ENCODE measurements at places on chromosomes 5 and 9.

DNA sequence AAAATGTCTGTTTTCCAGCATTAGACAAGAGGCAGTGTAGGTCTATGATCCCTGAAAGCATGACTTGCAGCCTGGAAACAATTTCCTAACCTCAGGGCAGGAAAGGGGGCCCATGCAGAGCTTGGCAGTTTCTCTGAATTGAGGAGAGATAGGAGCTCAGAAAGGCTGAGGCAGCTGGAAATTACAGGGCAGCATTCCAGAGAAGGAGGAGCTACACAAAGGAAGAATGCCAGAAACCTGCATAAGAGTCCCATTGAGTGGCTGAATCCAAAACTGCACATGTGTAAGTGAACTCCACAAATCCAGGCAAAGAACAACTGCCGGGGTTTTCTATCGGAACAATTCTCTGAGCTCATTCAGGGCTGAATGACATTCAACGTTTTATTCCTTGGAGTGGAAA, 346.8 kb downstream of the PIK3R1 start:
- no peak for DNase-seq

DNA sequence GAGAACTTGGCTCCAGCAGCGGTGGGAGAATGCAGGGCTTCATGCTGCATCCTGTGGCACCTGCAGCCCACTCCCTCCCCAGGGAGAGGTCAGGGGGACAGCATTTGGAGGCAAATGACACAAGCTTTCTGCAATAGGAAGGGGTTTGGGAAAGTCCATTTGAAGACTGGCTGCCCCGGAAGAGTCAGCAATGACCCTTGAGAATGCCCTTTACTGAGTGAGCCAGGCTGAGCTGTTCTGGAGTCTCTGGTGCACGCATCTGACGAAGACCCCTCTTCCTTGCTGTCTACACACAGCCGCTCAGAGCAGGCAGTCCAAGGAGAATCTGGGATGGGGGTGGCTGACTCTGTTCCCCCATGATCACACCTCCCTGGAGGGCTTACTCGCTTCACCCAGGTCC, 5.5 kb upstream of the NXNL2 start:
- no peak for DNase-seq

DNA sequence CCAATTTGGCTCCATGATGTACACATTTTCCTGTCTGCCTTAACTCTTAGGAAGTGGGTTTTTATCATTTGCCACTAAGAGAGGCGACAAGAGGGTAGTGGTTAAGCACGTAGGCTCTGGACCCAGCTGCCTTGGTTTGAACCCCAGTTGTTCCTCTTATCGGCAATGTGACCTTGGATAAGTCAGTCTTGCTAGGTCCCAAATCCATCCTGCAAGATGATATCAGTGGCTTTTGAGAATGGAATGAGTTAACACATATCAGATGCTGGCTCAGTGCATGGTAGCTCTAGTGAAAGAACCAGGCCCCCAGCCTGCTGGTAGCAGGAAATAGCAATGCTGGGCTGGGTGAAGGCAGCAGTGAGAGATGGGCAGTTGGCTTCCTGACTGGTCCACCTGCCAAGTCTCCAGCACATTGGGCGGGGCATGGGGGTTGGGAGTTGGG, 72.5 kb downstream of the STK10 start:
- no peak for DNase-seq

- DNase-seq = no peak
Measured at GRCh38 chr5:157029457-157029856, 29.5 kb downstream of the HAVCR1 start.

- DNase-seq = no peak
Measured at GRCh38 chr5:95620030-95620869, at the start of gene GPR150. TSS of gene GPR150 (plus strand) at chr5:95620087. CDS start at chr5:95620276, 189 bp downstream.
